ENCODE measurements at places on chromosomes 12 and 14. TPM values are rescaled to one million over a fixed set of nuclear protein-coding genes. Genes with fewer than 3 reads are reported as not detected.

GRCh38 chr14:51652168-51653078 is 713 bp downstream of the FRMD6 start:
- H3K4me1 ChIP-seq = peaks cover 25% of the 10 kb centered on the region
- H3K27ac ChIP-seq = peak overlapping the region; percentile 82
- H3K27me3 ChIP-seq = peaks cover 11% of the 10 kb centered on the region
- DNase-seq = no peak
- H3K4me3 ChIP-seq = peak overlapping the region; percentile 84
- H3K36me3 ChIP-seq = peaks cover 3% of the 10 kb centered on the region

- no peaks in the 10 kb centered on the region for H3K27me3 ChIP-seq
- DNase-seq = no peak
- H3K27ac ChIP-seq = no peak overlapping the region
- H3K36me3 ChIP-seq = peaks cover 1% of the 10 kb centered on the region
These were observed 19.2 kb downstream of the TOGARAM1 start for GRCh38 chr14:44981198-44981597.

DNA sequence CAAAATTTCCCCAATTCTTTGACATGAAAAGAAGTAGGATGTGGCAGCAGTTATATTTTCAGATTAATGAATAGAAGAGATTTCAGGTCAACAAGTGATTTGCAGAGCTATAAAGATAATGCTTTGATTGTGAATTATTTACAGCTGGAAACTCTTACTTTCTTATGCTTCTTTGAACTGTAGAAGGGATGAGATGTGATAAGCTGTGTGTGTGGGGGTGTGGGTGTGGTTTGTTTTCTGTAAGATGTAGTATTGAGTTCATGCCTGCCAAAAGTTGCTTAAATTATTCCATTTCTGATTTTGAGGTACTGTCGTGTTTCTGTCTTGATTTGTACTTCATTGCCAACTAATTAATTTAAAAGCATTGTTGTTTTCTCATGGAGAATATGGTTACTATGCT is 22.7 kb downstream of the AEBP2 start:
- no peak for DNase-seq
- H3K4me3 ChIP-seq = no peak overlapping the region
- peaks cover 29% of the 10 kb centered on the region for H3K4me1 ChIP-seq
- H3K27me3 ChIP-seq = no peaks in the 10 kb centered on the region

- no peaks in the 10 kb centered on the region for H3K36me3 ChIP-seq
- DNase-seq = no peak
- peaks cover 5% of the 10 kb centered on the region for H3K4me1 ChIP-seq
These were observed 15.0 kb downstream of the WNT5B start for GRCh38 chr12:1643905-1644533.

- H3K27ac ChIP-seq = no peak overlapping the region
- H3K27me3 ChIP-seq = no peaks in the 10 kb centered on the region
- H3K4me3 ChIP-seq = no peak overlapping the region
These were observed 60.0 kb downstream of the MYF5 start for GRCh38 chr12:80776706-80777105.

GRCh38 chr14:53032838-53033390 is 82.1 kb upstream of the FERMT2 start:
- H3K27ac ChIP-seq = no peak overlapping the region
- H3K4me3 ChIP-seq = no peak overlapping the region
- DNase-seq = no peak
- H3K27me3 ChIP-seq = no peaks in the 10 kb centered on the region

The PLA2G1B gene
- not detected for total RNA-seq

The HOXC6 gene
- not detected for total RNA-seq

The SMIM41 gene
- total RNA-seq = 0.16 TPM

The RFLNA gene
- total RNA-seq = not detected

All from activated T-helper 2 cell treated with anti-CD3 and anti-CD28 coated beads, Interferon-gamma antibody, Interleukin-2, Interleukin-4, amounts not matched to agents 10 μg/mL and 5 μg/mL and 100 μg/mL, durations not matched to agents 14 hours and 24 hours and 36 hours (primary cell).